Activated T-helper 2 cell treated with anti-CD3 and anti-CD28 coated beads, Interferon-gamma antibody, Interleukin-2, Interleukin-4, amounts not matched to agents 10 μg/mL and 5 μg/mL and 100 μg/mL, durations not matched to agents 14 hours and 24 hours and 36 hours (primary cell): ENCODE measurements at places on chromosomes 13 and 19. TPM values are rescaled to one million over a fixed set of nuclear protein-coding genes. Genes with fewer than 3 reads are reported as not detected.

GRCh38 chr19:49811328-49811727 lies 1.8 kb downstream of the FUZ start:
- DNase-seq, result no peak

DNA sequence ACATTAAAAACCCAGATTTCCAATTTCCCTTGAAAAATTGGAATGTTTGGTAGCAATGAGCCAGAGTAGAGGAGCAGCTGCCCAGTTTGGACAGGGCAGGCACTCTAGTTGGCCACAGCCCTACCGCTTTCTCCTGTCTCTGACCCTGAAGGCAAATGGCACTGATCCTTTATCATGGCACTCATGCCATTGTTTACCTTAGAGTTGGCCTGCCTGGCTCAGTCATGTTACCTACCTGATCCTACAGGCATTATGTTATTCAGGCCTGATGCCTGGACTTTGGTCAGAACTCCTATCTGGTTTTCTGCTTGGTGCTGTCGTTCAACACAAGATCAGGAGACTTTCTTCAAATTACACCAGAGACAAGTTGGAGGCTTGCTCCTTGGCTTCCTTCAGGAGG lies 24.9 kb upstream of the TDRD3 start:
- no peak for DNase-seq

GRCh38 chr13:21324803-21325202 lies 134.3 kb downstream of the ZDHHC20 start:
- DNase-seq, result no peak

The KASH5 gene
- total RNA-seq, result 0.14 and 0.28 TPM in 2 replicates

The C13orf42 gene
- not detected in 2 replicates for total RNA-seq

The FPR2 gene
- not detected in 2 replicates for total RNA-seq

The SHISA7 gene
- total RNA-seq, result not detected in 2 replicates

The PAF1 gene
- 49.5 and 51.1 TPM in 2 replicates for total RNA-seq
